ENCODE measurements at places on chromosomes 5 and 9.

DNA sequence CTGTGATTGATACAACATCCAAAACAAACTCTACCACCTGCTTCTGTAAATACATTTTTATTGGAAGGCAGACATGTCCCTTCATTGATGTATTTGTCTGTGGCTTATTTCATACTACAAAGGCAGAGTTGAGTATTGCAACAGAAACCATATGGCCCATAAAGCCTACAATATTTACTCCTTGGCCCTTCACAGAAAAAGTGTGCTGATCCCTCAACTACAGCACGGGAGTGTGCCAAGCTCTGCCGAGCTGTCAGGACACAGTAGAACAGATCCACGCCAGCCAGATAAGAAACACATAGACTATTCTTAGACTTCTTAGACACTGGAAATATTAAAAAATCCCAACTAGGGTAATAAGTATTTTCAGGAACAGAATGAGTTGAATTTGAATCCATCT lies 13.2 kb downstream of the TICAM2 start:
- no peak for DNase-seq

DNA sequence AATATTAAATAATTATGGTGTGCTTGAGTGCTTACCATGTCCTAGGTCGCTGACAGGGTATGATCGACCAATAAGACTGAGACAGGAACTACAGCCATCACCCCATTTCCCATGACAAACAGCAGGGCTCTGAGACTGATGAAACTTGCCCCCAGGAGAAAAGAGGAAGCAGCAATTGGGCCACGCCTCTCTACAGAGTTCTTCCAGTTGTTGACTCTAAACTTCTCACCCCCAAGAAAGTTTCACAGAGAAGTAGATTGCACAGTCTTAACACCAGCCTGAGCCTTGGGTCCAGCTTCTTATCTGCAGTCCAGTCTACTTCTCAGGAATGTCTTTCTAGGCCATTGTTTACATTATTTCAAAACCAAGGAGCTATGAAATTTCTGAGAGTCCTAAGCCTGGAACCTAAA lies 182.2 kb upstream of the ANKRD55 start:
- DNase-seq: no peak

DNA sequence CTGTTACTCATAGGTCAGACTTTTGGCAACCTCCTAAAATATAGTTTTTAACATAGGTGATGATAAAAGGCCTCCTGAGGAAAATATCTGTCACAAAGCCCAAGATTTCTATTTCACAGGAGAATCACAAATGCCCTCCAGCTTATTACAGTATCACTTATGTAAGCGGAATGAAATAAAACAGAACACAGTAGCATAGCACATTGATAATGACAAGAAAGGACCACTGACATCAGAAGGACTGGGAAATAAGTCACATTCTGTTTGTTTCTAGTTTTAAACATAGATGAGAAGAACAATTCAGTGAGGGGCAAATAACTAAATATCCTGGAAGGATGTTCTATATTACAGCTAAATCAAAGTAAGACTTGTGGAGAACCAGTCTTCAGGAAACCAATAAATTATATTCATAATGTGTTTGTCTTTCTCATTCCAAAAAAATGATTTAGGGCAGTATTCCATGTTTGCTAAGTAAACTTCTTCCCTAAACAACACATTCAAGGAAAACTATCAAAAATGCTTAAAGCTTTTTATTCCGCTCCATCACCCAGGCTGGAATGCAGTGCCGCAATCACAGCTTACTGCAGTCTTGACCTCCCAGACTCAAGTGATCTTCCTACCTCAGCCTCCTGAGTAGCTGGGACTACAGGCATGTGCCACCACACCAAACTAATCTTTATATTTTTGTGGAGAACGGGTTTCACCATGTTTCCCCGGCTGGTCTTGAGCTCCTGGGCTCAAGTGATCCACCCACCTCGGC lies 20.8 kb upstream of the CTNNAL1 start:
- DNase-seq: no peak

- no peak for DNase-seq
Observed at GRCh38 chr9:86924206-86924605, 23.1 kb downstream of the GAS1 start.

DNA sequence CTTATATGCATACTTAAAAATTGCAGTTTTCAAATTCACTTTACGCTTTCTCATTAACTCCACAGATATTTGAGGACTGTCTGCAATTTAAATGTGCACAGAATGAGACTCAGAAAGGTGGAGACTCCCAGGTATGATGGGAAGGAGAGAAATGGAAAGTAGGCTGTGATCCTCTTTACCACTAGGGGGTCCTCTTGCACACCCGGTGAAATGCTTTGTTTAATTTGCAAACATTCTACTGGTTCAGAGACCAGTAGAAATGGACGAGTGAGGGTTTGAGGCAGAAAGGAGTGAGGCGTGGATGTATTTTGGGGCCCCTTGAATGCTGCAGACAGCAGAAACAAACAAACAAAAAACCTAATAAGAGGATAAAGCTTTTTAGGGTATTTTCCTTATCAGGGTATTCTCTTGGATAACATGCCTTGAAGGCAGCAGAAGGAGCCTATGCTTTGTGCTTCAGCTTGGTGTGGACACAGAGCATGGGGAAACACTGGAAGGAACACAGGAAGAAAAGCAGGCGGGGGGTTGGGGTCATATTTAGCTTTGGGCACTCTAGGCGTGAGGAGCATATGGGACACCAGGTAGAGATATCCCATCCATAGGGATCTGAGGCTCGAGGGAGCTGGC lies 410.1 kb downstream of the DMRT2 start:
- no peak for DNase-seq

GRCh38 chr9:116661037-116661954 lies 25.8 kb upstream of the TRIM32 start:
- DNase-seq: peak; percentile 10

DNA sequence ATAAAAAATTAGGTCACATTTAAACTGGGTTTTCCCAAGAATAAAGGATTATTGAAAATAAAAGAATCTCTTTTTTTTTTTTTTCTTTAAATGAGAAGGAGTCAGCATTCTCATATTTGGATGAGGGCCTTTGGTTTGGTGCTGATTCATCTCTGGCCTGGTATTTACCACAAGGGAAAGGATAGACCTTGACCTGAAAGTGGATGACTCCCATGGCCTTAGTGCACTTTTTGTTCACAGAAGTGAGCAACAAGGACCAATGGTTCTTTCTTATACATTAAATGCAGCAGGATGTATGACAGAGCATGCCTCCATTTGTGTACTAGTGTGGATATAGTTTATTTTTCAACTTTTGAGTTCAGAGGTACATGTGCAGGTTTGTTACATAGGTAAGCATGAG lies 6.9 kb downstream of the YTHDC2 start:
- no peak for DNase-seq

DNA sequence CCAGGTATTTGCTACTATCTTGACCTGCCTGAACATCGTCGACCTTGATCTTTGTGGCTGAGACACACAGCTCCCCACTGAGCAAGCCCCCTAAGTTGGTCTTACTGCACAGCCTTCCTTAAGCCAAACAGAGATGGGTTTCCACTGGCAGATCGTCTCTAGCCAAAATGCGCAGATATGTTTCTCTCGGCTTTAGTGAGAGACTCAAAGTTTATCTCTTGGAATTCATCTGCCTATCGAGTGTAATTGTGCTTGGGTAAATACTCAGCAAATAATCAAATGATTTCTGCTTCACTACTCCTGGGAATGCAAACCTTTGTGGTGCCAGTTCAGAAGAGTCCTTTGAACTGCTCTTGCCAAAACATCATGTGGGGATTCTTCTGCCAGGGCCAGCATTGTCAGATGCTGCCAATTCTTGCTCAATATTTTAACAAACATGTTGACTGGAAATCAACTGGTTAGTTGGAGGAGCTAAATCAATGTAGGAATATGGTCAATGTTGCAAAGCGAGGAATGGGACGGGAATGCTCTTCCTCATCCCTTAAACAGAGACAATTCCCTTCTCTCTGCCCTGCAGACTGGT lies 141.2 kb upstream of the SLC28A3 start:
- DNase-seq: no peak

GRCh38 chr9:97076238-97076637 lies 37.3 kb upstream of the CTSV start:
- no peak for DNase-seq

GRCh38 chr9:26502311-26502710 lies 390.3 kb downstream of the CAAP1 start:
- DNase-seq: no peak

- DNase-seq: no peak
Observed at GRCh38 chr9:16626577-16627130, 243.8 kb downstream of the BNC2 start.

GRCh38 chr5:142312399-142312798 lies 12.4 kb downstream of the SPRY4 start:
- DNase-seq: no peak

- no peak for DNase-seq
Observed at GRCh38 chr5:68528821-68529273, 313.3 kb downstream of the PIK3R1 start.

DNA sequence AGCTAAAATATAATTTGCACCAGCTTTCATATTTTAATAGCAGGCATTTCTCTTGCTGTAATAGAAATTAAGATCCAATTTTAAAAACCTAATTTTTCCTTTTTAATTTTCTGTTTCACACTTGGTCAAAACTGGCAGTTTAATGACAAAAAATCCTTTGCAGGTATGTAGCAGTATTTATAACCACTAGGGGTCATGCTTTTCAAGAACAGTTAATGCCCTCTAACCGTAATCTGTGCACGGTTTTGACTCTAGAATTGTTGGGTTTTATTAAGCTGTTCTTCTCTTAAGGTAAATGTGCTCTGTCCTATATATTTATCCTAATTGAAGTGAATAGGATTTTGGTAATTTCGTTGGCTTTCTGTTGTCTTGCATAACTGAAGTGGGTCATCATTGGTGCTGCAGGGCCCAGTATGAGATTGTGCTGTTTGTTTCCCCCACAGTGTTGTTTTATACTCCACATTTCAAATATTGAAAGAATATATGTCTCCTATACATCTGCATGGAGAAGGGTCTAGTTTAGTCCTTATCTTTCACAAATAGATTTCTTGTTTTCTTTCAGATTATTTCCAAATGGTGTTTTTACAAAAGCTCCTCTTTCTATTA lies 107.4 kb downstream of the SCAMP1 start:
- peak; percentile 64 for DNase-seq

DNA sequence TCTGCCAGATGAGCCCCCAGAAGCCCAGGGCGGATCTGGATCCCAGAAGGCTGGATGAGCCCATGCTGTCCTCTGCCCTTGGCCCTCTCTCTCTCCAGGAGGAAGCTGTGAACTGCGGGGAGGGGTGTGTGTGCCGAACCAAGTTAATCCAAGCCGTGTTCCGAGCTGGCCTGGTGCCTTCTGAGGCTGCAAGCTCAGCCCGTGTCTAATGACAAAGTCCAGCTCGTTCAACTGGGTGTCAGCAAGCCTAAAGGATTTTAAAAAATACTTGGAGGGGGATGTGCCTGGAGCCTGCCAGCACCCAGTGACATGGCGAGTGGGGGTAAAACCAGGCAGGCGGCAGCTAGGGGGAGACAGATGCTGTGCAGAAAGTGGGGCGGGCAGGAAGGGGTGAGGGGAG lies 8.0 kb downstream of the STC2 start:
- DNase-seq: no peak

Data from hematopoietic multipotent progenitor cell treated with erythropoietin and hydrocortisone succinate and interleukin-3 and kit ligand, for 15 days (in vitro differentiated cells).